ENCODE measurements at places on chromosomes 3 and 15.

DNA sequence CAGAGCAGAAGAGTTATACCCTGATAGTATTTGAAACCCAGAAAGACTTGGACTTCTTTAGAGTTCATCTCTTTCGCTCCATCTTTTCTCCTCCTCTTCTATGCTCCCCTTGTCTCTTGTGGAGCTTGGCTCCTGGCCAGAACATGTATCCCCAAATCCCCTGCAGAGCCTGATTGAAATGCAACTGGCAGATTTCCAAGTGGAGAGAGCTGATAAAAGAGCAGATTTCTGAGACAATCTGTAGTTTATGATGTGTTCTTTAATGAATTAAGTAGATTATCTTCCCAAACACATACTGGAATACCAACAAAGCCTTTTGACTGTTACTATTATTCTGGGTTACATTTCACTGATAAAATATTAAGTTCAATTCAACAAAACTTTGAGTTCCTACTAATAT, 33.4 kb downstream of the UNC13C start:
- DNase-seq, result no peak

GRCh38 chr15:54681584-54681983, 515.2 kb downstream of the RSL24D1 start:
- DNase-seq, result no peak

DNA sequence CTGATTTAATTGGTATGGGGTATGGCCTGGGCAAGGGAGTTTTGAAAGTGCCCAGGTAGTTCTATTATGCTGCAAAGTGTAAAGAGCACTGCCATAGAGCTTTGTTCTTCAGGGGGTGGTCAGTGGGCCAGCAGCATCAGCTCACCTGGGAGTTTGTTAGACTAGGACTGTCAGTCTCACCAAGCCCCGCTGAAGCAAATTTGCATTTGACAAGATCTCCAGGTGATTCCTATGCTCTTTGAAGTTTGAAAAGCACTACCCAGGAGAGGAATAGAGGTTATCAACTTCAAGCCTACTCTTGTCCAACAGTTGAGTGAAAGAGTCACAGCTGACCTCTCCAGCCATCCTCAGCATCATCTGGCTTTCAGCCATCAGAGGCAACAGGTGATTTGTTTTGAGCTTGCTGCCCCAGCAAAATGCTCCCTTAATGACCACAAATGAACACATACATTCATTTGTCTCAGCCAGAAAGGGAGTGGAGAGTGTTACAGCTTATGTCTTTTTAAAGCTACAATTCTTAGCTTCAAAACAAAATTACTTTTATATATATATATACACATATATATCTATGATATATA, 8.0 kb downstream of the ZSCAN2 start:
- no peak for DNase-seq

DNA sequence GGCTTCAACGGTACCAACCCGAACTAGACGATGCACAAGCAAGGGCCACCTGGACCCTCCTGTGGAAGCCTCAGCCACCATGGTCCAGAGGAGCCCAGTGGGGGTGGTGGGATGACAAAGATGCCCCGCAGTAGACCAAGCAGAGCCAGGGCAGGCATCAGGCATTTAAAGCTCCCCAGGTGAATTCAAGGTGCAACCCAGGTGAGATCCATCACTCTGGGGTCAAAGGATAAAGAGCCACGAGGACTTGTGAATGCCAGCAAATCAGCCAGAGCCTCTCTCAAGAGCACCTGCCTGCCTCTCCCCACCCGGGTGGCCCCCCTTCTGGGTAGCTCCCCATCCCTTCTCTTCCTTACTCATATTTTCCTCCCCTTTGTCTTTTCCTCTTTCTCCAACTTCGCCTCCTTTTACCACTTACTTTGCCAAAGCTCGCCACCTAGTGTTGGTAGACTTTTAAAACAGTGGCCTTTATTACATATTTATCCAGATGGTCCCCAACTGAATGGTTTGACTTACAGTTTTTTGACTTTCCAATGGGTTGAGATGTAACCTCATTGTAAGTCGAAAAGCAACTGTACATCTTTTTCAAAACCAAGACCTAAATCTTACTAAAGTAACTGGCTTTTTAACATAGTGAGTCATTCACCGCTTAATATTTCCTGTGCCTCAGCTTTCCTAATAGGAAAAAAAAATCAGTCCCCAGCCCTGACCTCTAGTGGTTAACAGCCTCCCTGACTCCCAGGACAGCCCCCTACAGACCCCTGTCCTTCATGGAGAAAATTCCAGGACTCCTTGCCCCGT, 18.8 kb downstream of the PLA2G4F start:
- peak; percentile 70 for DNase-seq

GRCh38 chr15:67611370-67612369, 69.2 kb downstream of the MAP2K5 start:
- no peak for DNase-seq

GRCh38 chr3:78781351-78781750, 986.4 kb downstream of the ROBO1 start:
- no peak for DNase-seq

DNA sequence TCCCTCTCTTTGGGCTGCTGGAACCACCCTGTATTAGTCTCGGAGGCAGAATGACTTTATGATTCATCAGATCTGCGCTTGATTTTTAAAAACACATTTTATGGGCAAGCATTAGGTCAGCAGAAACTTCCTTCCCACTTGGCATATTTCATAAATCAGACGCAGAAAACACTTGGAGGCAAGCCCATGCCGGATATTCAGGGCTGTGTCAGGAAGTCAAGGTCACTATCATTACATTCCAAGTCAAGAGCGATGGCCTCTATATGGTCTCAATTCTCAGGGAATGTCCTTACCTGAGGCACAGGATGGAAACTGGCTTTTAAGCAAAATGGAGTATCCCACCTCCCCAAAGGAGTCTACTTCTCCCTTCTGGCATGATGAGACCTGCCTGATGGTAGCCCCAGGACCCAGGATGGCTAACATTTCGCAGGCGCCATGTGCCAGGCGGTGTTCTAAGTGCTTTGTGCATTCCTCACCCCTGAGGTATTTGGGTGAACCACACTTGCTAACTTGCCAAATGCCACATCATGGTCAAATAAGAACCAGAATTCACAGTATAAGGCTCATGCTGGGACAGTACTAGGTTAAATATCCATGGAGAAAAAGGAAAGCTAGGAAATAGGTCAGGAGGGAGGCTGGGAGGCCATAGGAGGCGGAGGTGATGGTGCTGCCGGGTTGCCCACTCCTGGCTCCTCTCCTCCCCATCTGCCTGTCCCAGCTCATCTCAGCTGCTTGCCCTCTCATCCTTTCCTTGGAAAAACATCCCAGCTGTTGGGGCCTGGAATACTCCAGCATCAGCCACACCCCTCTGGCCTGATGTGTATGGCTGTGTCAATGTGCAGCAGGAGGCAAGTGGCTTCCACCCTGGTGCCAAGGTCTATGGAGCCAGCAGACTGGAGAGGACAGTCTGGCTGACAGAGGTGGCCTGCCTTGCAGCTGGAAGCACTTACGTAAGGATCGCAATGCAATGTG, 18.8 kb downstream of the BCL2L10 start:
- peak; percentile 96 for DNase-seq

DNA sequence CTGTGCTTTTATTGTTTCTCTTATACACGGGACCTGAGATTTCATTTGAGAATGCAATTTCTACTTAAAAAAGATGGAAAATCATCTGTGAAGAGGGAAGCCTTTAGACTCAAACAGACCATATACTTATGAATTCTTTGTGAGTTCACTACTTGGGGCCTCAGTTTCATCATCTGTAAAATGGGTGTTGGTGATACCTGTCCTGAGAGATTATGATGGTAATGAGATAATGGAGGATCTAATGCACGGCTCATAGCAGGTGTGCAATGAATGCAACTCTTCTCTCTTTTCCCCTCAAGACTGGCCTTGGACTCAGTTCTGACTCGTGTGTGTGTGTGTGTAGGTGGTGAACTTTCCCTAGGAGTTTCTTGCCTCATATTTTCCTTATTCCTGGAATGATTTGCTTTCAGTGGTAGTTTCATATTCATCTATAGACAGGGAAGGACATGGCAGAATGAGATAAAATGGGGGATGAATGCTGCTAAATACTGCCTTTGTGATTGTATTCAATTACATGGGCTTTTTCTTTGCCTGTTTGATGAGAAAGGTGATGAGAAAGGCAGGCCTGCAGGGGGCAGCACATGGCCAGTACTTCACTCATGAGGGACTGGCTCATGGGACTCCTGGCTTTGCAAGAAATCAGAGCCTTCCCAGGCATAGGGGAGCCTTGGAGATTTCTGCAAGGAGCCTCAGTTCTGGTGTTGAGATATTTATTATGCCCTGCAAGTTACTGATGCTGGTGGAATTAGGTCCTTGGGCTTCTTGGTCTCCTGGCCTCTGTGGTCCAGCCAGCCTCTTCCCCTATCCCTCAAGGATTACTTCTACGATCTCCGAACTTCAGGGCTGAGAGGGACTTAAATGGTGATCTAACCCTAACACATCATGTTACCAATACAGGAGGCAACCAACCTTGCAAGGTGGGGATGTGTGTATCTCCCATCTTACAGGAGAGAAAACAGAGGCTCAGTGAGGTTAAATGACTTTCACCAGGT, 70.7 kb downstream of the RPLP1 start:
- DNase-seq, result peak; percentile 67

- DNase-seq, result peak; percentile 19
These were observed 631.5 kb upstream of the NR2F2 start for GRCh38 chr15:95698951-95699350.

DNA sequence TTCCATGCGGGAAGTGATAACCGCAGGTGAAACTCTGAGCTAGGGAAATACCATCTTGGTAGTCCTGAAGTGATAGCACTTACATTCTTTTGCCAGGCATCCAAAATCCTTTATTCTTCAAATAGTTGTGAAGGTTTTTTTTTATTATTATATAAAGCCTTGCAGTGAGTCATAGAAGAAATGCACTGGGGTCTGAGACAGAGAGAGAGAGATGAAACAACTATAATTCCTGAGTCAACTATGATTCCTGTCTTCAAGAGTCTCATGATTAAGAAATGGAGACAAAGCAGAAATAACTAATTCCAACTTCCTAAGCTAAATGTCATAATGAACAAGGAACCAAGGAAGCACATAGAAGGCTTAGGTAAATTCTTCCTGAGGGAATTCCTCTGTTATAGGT, 495.6 kb downstream of the LPP start:
- peak; percentile 73 for DNase-seq

DNA sequence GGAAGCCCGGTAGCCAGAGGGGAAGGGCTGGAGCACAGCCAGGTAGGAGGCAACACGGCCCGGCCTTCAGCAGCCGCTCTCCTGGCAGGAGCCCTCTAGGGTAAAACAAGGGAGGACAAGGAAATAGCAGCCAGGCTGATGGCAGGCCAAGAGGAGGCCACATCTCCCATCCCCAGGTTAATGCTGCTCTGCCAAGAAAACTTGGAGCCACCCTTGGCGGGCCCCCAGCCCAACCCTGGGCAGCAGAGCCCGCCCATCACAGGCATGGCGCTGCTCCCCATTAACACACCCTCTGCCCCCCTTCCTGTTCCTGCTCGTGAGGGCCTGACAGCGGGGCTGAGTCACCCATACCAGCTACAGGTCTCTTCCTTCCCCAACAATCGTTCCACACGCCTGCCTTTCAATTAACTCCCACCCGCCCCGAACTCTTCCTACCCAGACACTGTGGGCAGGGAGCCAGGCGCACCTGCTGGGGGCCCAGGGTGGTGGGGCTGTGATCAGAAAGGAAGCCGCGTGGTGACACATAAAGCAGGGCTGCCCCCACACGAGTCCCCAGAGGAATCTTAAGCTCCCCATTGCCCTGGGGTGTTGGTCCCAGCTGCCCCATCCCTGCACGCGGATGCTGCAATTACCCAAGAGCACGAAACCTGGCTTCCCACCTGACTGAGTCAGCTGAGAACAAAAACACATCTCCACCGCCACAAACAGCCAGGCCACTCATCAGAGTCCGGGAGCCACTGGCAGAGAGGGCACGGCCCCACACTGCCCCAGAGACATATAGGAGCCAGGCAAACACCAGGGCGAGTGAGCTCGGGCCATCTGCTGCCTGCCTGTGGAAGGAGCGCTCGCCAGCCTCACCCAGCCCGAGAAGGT, at the start of gene C15orf62:
TSS of gene C15orf62 (plus strand) at position 707 of the 873 bp plus-strand sequence. CDS start 516 bp downstream, outside the sequence.
- peak; percentile 67 for DNase-seq

GRCh38 chr3:194136519-194137007, 615 bp downstream of the HES1 start:
- no peak for DNase-seq

DNA sequence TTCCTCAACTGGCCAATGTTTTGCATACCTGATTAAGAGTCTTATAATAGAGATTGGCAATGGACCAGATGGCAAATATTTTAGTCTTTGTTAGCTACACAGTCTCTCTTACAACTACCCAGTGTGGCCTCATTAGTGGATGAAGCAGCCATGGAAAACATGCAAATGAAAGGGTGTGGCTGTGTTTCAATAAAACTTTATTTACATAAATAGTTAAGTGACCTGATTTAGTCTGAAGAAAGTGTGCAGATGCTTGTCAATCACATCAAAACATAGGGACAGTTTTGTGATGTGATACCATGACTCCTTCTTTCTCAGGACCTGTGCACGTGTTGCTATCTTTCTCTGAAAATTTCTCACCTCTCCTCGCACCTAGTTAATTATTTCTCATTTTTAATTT, 309.8 kb upstream of the GRM7 start:
- no peak for DNase-seq

- no peak for DNase-seq
These were observed 205.6 kb downstream of the FEZF2 start for GRCh38 chr3:62167566-62168262.

GRCh38 chr3:51500632-51501131, 867 bp upstream of the DCAF1 start:
- no peak for DNase-seq

DNA sequence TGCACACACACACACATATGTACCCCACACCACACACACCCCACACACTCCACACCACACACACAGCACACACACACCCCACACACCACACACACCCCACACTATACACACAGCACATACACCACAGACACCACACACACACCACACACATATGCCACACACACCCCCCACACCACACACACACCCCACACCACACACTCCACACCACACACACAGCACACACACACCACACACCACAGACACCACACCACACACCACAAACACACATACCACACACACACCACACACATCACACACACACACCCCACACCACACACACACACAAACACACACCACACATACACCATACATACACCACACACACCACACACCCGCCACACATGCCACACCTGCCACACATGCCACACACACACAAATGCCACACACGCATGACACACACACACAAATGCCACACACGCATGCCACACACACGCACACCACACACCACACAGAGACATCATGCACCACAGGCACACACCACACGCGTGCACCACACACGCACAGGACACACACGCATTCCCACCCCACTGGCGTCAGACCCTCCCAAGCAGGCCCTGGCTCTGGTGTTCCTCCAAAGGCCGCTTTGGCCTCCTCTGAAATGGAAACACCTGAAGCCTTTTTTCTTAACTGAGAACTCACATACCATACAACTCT, 15.7 kb downstream of the CHST13 start:
- DNase-seq, result no peak

GRCh38 chr15:66824424-66824823, 122.4 kb downstream of the SMAD6 start:
- DNase-seq, result no peak

DNA sequence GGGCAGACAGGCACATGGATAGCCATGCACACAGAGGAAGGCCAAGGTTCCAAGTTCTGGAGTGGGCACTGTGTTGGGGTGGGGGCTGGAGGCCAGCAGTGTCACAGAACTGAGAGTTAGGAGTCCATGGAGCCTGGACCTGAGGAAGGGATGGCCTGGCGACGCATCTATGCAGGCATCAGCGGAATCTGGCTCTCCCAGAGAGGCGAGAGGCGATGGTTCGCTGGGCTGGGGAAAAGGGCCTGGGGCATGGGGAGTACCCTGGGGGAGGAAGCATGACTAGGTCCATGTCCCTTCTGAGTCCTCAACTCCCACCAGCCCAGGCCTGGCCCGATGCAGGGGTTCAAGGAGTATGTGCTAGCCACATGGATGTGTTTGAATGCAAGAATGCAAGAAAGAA, 192.8 kb upstream of the LINGO1 start:
- DNase-seq, result no peak
